ENCODE measurements at places on chromosomes 6 and 20.

DNA sequence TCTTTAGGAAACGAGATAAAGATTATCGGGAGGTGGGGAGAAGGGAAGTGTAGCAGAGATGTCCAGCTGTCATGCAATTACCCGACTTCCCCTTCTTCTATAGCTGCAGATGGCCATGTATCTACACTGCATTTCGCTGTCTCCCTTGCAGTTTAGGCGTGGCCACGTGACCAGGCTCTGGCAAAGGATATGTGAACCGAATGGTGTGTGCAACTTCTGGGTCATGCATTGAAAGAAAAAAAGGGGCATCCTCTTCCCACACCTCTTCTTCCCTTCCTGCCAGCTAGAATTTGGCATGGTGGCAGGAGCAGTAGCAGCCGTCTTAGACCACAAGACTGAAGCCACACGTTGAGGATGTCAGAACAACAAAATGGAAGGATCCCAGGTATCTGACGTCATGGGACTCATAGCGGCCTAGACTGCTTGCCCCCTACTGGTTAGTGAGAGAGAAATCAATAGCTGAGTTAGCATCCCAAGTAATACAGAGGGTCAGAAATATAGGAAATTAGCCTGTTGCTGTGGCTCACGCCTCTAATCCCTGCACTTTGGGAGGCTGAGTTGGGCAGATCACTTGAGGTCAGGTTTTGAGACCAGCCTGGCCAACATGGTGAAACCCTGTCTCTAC lies 32.8 kb downstream of the TCF15 start:
- DNase-seq = no peak

DNA sequence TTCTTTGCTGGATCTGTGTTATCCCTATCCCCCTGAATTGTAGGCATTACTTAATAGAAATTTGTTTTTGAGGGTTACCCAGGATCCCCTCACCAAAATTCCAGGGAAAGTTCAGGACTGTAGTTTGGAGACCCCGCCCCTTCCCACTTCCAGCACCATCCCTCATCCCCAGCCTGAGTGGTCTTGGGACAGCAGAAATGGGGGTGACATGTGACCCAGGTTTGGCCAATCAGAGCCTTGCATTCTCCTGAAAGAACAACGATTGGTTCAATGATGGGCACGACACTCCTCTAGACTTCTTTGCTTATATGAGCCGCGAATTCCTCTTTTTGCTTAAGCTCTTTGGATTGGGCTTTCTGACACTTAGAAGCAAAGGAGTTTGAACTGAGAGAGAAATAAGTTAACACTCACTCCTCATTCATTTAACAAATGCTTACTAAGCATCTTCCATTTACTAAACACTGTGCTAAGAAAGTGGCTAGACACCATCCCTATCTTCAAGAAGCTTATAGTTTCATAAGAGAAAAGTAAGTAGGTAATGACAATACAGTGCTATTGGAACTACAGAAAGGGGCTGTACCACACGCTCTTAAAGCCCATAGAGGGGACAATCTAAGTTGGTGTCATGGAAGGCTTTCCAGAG lies 24.9 kb upstream of the PAQR8 start:
- DNase-seq = no peak

- no peak for DNase-seq
Measured at GRCh38 chr6:43803055-43803782, 33.2 kb downstream of the VEGFA start.

DNA sequence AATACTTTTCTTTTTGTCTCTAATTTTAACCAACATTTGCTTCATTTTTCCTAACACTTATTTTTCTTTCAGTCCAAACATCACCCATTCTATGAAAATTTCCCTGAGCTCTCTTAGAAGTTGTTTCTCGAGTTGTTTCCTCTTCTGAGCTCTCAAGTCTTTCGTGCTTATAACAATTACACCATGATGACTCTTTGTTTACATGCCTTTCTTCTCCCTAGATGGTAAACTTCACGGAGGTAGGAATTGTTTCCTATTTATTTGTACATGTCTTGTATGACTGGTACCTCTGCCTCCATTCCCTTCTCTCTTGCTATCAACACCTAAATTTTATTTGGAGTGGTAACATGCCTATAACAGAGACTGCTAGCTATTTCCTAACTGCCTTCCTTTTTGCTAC lies 6.4 kb downstream of the BLOC1S5 start:
- no peak for DNase-seq

DNA sequence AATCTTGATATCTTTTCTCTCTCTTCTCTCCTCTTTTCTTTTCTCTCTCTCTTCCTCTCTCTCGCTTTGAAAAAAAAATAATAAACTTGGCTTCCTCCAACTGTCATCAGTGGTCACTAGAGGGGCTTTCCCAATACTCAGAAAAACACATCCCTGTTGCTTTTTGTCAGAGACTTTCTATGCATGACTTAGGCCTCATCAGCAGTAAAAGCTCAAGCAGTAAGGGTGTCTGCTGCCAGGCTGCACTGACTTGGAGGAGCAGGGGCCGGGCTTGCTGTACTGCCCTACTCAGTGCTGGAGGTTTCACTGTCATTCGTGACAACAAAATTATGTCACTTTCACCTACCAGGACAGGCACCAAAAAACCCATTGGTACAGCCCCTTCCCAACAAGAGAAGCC lies 272.0 kb downstream of the ADGB start:
- no peak for DNase-seq

DNA sequence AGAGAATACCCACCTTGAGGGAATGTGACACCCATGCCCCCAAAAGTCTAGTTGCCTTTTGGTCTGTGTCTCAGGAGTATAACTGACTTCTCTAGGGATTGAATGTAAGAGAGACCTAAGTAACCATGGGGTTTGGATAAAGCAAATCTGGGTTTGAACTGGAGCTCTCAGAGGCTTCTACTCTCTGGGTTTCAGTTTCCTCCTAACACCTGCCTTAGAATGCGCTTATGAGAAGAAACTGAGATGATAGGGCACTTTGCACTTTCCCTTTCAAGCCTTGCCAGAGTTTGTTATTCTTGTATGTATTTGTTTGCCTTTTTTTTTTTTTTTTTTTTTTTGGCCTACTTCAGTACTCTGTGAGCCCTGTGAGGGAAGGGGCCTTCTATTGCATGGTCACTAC lies 19.4 kb downstream of the SDHAF4 start:
- DNase-seq = no peak

GRCh38 chr6:42769051-42769450 lies 12.8 kb upstream of the BICRAL start:
- no peak for DNase-seq

Measured in NT2/D1 (cell line).